NCI-H2171 treated with DMSO at 0.1 percent for 48 hours (cell line): ENCODE measurements at places on chromosomes 2 and 18.

DNA sequence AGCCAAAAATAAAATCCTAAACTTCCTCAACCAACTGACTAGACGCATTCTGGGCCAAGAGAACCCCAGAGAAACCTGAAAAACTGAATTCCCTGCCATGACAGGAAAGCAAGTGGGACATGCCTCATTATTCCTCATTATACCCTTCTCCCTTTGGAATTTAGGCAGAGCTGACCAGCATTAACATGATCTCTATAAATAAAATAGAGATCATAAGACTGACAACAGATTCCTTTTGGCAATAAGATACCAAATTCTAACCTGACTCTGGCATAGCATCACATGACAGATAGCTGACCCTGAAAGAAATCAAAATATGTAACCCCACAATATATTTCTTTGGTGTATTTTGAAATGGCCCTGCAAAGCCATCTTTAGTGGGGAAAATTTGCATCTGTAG is 277.8 kb upstream of the SLC14A2 start:
- DNase-seq, result no peak

GRCh38 chr18:63578357-63578958 is 8.7 kb upstream of the SERPINB13 start:
- DNase-seq, result peak; percentile 22

DNA sequence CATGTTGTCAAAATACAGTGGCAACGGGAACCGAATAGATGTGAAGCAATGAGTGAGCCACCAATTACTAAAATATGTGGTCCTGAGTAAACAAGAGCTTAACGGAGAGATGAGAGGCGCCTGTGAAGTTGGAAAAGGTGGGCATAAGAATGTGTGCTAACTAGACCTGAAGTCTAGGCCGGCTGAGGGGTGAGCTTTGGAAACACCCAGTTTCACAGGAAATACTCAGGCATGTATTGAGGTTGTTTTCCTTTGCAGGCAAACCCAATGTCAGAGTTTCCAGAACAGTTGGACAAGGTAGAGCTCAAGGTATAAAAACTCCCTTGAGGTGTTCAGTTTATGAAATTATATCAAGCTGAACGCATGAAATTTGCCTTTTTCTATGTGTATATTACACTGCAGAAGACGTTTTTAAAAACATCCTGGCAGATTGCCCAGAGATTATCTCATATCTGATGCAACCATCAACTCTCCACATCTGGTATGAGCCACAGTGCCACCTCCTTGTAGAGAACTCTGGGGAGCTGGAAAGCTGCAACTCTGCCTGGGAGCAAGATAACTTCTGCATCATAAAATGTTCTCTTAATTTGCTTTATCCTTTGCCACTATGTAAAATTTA is 3.9 kb upstream of the WDSUB1 start:
- peak; percentile 85 for DNase-seq

GRCh38 chr18:13612196-13612997 is 114.0 kb downstream of the FAM210A start:
- DNase-seq, result no peak

DNA sequence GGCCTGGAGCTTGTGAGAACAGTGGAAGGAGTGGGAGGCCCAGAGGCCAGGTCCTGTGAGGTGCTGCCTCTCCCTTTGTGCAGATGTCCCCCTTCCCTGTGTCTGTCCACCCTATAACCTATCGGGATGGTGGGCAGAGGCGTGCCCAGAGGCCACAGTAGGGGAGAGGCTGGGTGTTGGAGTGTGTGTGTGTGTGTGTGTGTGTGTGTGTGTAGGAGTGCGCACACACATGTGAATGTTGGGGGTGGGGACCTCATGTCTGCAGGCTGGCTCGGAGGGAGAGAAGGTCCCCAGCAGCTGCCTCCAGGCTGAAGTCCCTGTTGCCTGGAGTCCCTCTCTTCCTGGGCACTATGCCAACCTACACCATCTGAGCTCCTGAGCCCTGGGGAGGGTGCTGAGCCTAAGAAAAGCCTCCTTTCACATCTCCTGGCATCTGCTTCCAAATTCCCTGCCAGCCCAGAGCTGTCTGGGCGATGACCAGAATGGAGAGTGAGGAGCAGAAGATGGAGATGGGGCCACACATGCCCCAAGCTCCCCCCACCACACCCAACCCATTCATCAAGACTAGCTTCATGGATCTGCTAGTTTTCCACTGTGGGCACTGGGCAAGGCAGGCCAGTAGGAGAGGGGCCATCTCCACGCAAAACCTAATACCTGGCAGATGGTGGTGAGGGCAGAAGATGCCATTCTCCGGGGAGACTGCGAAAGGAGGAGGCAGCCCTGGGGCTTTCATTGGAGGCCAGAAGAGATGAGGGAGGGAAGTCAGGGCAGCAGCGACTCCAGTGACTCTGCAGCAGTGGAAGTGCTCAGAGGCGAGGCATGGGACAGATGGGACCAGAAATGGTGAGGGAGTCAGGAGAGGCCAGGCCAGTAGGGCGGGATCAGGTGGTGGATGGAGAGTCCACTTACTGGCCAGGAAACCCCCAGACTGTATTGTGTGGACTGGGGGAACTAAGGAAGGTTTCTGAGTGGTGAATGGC is 20.3 kb downstream of the KCNK3 start:
- DNase-seq, result peak; percentile 100

DNA sequence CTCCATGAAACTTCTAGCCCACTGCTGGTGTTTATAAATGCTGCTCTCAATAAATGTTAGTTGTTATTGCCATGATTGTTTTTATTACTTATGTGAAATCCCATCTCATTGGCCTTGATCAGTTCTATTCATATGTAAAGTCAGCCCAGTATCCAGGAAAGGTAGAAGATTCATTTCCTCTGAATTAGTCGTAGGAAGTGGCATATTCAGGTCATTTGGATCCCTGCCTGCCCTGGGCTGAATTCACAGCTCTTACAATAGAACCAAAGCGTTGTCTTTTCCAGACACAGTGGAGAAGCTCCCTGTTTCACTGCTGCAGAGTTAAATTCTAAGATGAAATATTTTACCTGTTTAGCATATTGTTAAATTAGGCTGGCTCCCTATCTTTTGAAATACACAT is 70.3 kb downstream of the MAIP1 start:
- DNase-seq, result no peak

GRCh38 chr18:41714872-41715271 is 240.2 kb upstream of the PIK3C3 start:
- DNase-seq, result no peak

- no peak for DNase-seq
Measured at GRCh38 chr18:5463390-5463789, 80.4 kb downstream of the EPB41L3 start.

DNA sequence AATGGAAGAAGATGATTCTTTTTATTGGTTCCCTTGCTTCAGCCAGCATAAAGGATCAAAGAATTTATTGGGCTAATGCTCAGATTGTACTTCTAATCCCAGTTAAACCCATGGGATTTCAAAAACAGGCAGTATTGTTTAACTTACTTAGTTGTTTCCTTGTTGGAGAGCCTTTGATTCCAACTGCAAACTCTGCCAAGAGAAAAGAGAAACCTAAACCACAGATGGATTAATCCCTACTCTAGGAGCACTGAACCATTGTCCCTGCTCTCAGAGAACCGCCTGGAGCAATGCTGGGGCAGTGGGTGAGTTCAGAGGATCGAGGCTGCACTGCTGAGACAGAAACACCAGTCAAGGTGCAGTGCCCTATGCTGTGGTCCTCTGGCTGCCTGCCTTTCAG is 44.9 kb upstream of the SIGLEC15 start:
- DNase-seq, result no peak

GRCh38 chr2:211049321-211050018 is 493.1 kb downstream of the CPS1 start:
- no peak for DNase-seq

DNA sequence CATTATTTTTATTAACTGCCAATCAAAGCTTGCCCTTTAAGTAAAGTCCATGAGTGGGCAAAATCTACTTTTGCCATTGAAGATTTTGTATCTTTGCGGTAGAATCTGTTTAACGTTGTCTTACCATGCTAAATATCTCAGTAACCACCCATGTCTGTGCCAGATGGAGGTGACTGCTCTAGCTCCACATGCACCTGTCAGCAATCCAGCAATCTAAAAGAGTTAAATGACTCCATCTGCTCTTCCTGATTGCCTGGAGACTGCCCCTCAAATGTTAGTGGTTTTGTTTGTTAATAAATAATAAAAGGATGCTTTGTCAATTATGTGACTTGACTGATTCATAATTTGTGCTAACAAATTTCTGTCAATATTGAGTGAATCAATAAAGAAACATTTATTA is 141.7 kb downstream of the RBM43 start:
- peak; percentile 95 for DNase-seq

- no peak for DNase-seq
Measured at GRCh38 chr2:74104839-74105238, 42.9 kb downstream of the BOLA3 start.

- no peak for DNase-seq
Measured at GRCh38 chr18:11529081-11529480, 80.3 kb upstream of the SLC35G4 start.

DNA sequence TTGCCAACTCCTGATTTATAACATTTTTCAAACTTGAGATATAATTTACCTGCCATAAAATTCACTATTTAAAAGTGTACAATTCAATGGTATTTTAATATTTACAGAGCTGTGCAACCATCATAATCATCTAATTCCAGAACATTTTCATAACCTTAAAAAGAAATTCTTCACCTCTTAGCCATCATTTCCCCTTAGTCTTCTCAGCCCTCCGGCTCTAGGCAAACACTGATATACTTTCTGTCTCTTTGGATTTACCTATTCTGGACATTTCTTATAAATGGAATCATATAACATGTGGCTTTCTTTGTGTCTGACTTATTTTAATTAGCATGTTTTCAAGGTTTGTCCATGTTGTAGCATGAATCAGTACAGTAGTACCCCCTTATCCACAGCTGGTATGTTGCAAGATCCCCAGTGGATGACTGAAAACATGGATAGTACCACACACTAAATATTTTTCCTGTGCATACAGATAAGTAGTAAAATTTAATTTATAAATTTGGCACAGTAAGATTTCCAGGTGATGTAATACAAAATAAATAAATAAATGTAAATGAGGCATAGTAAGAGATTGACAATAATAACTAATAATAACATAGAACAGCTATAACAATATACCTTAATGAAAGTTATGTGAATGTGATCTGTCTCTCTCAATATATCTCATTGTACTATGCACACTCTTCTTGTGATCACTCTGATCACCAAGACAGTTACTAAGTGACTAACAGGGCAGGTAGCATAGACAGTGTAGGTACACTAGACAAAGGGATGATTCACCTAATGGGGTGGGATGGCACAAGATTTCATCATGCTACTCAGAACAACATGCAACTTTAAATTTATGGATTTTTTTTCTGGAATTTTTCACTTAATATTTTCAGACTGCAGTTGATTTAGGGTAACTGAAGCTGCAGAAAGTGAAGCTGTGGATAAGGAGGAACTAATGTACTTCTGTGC is 73.1 kb downstream of the RAB3GAP1 start:
- no peak for DNase-seq

DNA sequence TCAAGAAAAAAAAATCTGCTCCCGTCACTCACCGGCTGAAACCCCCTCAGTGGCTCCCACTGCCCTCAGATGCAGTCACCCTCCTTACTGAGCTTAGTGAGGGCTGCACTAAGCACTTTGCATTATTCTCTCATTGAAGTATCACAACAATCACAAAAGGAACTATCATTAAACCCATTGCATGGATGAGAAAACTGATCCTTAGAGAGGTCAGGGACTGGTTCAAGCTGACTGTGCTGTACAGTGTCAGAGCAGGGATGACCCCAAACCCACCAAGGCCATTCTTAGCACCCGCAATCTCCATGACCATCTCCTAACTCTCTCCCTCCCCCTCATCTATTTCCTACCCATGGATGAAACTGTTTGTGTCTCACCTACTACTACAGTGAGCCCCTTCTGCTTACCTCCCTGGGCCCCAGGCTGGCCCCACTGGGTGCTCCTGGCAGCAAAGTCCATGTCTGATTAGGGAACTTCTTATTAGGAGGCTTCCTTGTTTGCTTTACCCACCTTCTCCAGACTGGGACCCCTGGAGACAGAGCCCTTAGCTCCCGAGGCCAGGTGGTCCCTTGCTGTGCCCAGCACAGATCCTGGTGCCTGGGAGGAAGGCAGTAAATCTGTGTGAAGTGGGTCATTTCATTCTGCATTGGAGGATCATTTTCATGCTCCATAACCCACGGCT is 139.3 kb upstream of the ID2 start:
- no peak for DNase-seq

- no peak for DNase-seq
Measured at GRCh38 chr2:121539750-121540469, 9.2 kb downstream of the RNU4ATAC start.

GRCh38 chr18:61842146-61842545 is 50.7 kb downstream of the RNF152 start:
- no peak for DNase-seq

GRCh38 chr2:196670342-196670741 is 30.8 kb downstream of the CCDC150 start:
- DNase-seq, result no peak

DNA sequence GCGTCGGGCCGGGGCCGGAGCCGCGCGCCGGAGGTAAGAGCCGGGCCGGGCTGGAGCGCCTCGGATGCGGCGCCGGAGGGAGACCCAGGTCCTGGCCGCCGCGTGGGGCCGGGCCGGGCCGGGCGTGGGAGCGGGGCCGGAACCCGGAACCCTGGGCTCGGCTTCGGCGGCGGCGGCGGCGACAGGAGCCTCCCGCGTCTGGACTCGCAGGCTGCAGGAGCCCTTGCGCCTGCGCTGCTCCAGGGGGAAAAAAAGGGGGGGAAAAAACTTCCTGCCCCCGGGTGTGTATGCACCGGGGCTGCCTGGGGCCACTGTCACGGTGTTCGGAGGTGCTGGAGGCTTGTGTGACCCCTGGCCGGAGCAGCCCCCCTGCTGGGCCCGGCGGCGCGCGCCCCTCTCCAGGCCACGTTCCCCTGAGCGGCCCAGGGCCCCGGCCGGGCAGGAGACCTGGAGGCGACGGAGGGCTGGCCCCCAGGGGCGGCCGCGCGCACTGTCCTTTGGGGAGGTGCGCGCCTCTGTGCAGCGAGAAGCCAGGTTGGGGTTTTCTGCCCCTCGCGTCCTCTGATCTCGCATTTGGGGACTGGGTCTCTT is 864 bp downstream of the KLHL29 start:
- peak; percentile 28 for DNase-seq

DNA sequence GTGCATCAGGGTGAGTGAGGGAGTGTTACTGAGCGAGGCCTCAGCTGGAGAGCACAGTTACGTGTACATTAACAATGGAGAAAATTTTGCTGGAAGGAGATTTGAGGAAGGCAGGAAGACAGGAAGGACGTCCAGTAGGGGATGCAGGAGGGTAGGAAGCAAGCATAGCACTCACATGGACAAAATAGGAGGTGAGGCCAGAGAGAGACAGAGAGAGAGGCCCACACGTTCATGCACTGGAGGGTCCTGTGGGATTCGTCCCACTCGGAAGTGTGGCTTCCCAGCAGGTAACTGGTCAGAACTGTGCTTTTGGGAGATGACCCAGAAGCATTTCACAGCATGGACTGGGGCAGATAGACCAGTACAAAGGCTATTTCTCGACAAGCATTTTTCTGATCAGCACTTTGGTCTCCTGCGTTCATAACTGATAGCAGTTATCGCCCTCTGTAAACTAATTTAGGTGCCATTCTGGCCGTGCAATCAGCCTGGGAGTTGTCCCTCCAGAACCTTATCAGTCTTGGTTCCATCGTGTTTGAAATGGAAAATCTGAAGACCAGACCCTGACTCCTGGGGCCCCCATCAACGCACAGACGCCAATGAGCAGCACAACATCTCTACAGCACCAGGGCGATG is 5.7 kb downstream of the LCT start:
- no peak for DNase-seq
